ENCODE measurements at places on chromosomes 3 and 15. TPM values are rescaled to one million over a fixed set of nuclear protein-coding genes. Genes with fewer than 3 reads are reported as not detected.

Gene FANCD2OS
- polyA plus RNA-seq: not detected

DNA sequence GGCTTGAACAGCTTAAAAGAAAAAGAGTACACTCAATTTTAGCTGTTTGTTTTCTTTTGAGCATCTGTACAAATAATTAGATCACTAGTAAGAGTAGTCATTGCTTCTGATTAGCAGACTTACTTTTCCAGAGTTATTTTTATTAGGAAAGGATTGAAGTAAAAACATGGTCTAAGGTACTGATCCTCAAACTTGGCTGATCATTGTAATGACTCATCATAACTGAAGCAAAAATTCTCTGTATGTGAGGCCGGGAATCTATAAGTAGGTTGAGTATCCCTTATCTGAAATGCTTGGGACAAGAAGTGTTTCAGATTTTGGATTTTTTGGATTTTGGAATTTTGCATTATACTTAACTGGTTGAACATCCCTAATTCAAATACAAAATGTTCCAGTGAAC, 12.4 kb downstream of the NMD3 start:
- no peak overlapping the region for H3K27ac ChIP-seq
- H3K4me3 ChIP-seq: no peak overlapping the region
- DNase-seq: no peak
- H3K36me3 ChIP-seq: no peaks in the 10 kb centered on the region
- H3K4me1 ChIP-seq: no peaks in the 10 kb centered on the region

Gene IQCF5
- not detected for polyA plus RNA-seq

Gene KLHL40
- polyA plus RNA-seq: not detected

Gene STAC
- polyA plus RNA-seq: 1.3 TPM

GRCh38 chr3:42267878-42268277, 1.9 kb upstream of the CCK start:
- H3K4me3 ChIP-seq: no peak overlapping the region
- no peaks in the 10 kb centered on the region for H3K36me3 ChIP-seq
- peaks cover 28% of the 10 kb centered on the region for H3K27me3 ChIP-seq
- H3K27ac ChIP-seq: no peak overlapping the region

DNA sequence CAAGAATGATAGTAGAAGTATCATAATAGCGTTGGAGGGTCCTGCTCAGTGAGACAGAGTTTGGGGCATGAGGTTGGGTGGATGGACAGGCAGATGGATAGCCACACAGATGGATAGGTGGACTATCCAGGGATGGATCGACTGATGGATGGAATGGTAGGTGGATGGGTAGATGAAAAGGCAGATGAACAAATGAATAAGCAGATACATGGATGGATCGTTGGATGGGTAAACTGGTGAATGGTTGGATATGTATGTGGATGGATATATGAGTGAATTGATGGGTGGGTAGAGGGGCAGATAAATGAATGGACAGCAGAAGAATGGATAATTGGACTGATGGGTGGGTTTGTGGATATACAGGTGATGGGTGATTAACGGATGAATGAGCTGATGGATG, 9.5 kb downstream of the CPNE9 start:
- no peak overlapping the region for H3K4me3 ChIP-seq
- H3K27ac ChIP-seq: no peak overlapping the region
- H3K4me1 ChIP-seq: peaks cover 10% of the 10 kb centered on the region
- DNase-seq: no peak
- H3K27me3 ChIP-seq: no peaks in the 10 kb centered on the region

Gene ACTC1
- polyA plus RNA-seq: 6.4 TPM

GRCh38 chr15:70036585-70037291, 61.0 kb downstream of the TLE3 start:
- DNase-seq: no peak
- H3K4me3 ChIP-seq: no peak overlapping the region
- peaks cover 5% of the 10 kb centered on the region for H3K4me1 ChIP-seq
- H3K27ac ChIP-seq: no peak overlapping the region
- H3K36me3 ChIP-seq: no peaks in the 10 kb centered on the region
